Epithelial cell of alveolus of lung (primary cell): ENCODE measurements at places on chromosomes 5 and 9. TPM values are rescaled to one million over a fixed set of nuclear protein-coding genes. Genes with fewer than 3 reads are reported as not detected.

The TMEM171 gene
- 0.24 and 13.7 TPM in 2 replicates for total RNA-seq

The TMEM215 gene
- not detected in 2 replicates for total RNA-seq

The DCAF12 gene
- total RNA-seq = 20.0 and 26.6 TPM in 2 replicates

The TRIM23 gene
- 10.6 and 14.0 TPM in 2 replicates for total RNA-seq

The MARCOL gene
- not detected in 2 replicates for total RNA-seq

The TCF7 gene
- total RNA-seq = 0.32 and 3.2 TPM in 2 replicates

The IRX1 gene
- 1.7 TPM in 1 of 2 replicates, not detected in the other for total RNA-seq

The PTPRD gene
- total RNA-seq = 4.8 and 65.2 TPM in 2 replicates

The LECT2 gene
- not detected in 2 replicates for total RNA-seq

The PRRX2 gene
- total RNA-seq = 1.4 and 31.1 TPM in 2 replicates

The BARX1 gene
- not detected in 2 replicates for total RNA-seq

The PRSS3 gene
- total RNA-seq = 4.2 and 18.9 TPM in 2 replicates

The EPB41L4A gene
- total RNA-seq = 0.32 and 1.6 TPM in 2 replicates

The PTGS1 gene
- total RNA-seq = 36.8 and 61.8 TPM in 2 replicates

The CARD6 gene
- total RNA-seq = 5.7 and 6.3 TPM in 2 replicates

The NR4A3 gene
- total RNA-seq = 0.26 and 1.3 TPM in 2 replicates

The PTPA gene
- total RNA-seq = 135 and 153 TPM in 2 replicates

The PLPP7 gene
- 4.5 and 5.1 TPM in 2 replicates for total RNA-seq

The GDA gene
- total RNA-seq = 1.0 and 2.2 TPM in 2 replicates

The LEAP2 gene
- 0.32 TPM in 1 of 2 replicates, not detected in the other for total RNA-seq

The FAM221B gene
- not detected in 2 replicates for total RNA-seq

The CD14 gene
- total RNA-seq = 0.26 and 1.8 TPM in 2 replicates

The SH3GL2 gene
- total RNA-seq = 0.52 TPM in 1 of 2 replicates, not detected in the other

The BTNL9 gene
- total RNA-seq = not detected in 2 replicates

The FUBP3 gene
- total RNA-seq = 24.0 and 25.9 TPM in 2 replicates

The ACOT12 gene
- not detected in 2 replicates for total RNA-seq

The GFPT2 gene
- 25.4 and 126 TPM in 2 replicates for total RNA-seq

The DBH gene
- total RNA-seq = not detected in 2 replicates

The TLE1 gene
- total RNA-seq = 28.3 and 41.4 TPM in 2 replicates

The HAVCR2 gene
- 0.39 and 0.88 TPM in 2 replicates for total RNA-seq

The CCL19 gene
- not detected in 2 replicates for total RNA-seq

The GRIA1 gene
- 0.40 and 0.65 TPM in 2 replicates for total RNA-seq
